ENCODE measurements at places on chromosomes 6 and 20.

DNA sequence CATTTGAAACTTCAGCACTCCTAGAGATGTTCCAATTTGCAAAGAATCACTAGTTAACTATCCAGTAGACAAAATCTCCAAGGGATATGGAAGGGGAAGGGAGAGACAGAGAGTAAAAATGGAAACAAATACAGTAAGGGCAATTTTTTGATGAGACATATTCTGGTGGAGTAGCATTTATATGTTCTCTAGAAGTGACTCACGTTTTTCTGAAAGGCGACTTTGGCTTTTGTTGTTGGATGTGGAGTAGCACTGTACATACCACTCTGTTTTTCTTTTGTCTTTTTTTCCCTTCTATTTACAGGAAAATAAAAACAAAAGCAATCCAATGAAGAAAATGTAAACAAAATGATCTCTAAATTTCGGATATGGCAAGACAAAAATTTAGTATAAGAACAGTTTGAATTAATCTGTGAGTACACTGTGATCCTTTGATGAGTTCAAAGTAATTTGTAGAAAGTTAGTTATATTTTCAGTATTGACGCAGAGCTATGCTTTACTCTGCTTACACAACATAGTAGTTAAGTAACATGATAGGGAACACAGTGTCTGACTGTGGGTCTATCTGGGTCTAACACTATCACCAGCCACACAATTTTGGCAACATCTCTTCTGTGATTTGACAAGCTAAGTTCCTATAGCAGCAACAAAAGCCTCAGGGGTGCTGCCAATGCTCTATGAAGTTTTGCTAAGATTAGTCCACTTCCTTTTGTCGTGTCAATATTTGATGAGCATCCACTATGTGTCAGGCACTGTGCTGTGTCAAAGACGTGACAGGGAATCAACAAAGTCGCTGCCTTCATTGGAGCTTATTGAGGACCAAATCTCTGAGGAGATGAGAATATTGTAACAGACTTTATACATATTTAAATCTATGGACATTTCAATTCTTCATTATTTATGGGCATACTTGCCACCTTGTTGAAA is 27.3 kb upstream of the TAGAP start:
- DNase-seq, result no peak

- no peak for DNase-seq
Observed at GRCh38 chr6:159074120-159074684, 29.4 kb upstream of the TAGAP start.

DNA sequence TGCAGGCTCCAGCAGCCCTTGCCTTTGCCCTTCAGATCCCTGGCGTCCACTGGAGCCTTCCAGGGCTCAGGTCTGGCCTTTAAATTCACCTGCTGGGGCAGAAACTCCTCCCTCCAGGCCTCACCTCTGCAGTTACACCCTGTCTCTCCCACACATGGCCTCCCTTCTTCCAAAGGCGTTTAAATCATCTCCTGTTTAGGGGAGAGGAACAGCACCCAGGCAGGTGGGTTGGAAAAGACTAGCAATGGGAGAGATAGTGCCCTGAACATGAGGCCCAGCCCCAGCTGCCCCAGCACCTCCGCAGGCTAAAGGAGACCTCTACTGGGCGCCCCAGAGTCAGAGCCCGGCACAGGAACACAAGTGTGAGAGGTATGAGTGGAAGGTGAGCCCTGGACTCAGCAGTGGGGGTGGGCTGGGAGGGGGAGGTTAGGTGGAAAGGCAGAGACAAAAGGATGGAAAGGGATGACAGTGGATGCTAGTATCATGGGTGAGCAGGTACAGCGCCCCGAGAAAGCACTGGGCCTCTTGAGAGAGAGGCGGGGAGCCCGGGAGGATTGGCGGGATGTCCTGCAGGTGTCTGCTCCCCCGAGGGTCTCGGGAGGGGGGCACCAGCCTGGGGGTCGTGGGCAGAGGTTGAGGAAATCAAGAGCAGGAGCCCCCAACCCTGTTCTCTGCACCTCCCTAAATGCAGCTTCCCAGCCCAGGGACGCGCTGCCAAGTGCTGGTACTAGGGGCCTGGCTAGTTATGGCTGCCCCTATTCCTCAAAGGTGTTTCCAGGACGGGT is at the start of gene CST9:
CST9 (minus strand) TSS at position 51 of the 785 bp plus-strand sequence. CDS start 53 bp downstream, outside the sequence.
- no peak for DNase-seq

DNA sequence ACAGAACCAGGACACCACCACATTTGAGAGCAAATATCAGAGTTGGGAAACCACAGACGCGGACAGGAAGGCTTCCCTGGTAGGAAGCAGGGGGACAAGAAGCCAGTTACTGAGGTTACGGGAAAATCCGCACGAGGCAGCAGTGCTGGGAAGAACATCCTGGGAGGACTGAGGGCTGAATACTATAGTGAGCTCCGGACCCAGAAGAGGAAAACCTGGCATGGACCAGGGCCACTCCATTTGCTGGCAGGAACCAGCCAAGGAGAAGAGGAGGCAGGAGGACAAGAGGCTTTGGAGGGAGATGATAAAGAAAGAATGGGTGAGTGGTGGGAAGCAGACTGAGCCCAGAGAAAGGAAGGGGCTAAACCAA is 6.1 kb upstream of the DSN1 start:
- DNase-seq, result no peak

GRCh38 chr6:150352321-150353296 is 16.2 kb upstream of the IYD start:
- no peak for DNase-seq

- DNase-seq, result no peak
Observed at GRCh38 chr6:2351807-2352431, 106.5 kb upstream of the GMDS start.

GRCh38 chr6:15476631-15477380 is 186.0 kb downstream of the DTNBP1 start:
- no peak for DNase-seq

Measured in stimulated activated naive CD8-positive, alpha-beta T cell treated with anti-CD3 and anti-CD28 coated beads, Interleukin-15, Interleukin-2, amounts not matched to agents 100 U/mL and 50 U/mL, for 24 hours (primary cell).